Cerebellum (tissue), 4 donors: ENCODE measurements at places on chromosomes 5 and 9.

GRCh38 chr9:114616684-114617520 is 5.8 kb downstream of the TMEM268 start:
- no peak for DNase-seq

- DNase-seq = no peak
Observed at GRCh38 chr9:106503759-106504158, 359.2 kb upstream of the ZNF462 start.

GRCh38 chr5:14901462-14902051 is 30.0 kb upstream of the ANKH start:
- no peak for DNase-seq

GRCh38 chr9:15867988-15868387 is 315.1 kb downstream of the CCDC171 start:
- DNase-seq = no peak

- DNase-seq = no peak
Observed at GRCh38 chr5:140216478-140217074, 41.6 kb downstream of the CYSTM1 start.

- no peak for DNase-seq
Observed at GRCh38 chr5:134131578-134132350, 17.3 kb downstream of the TCF7 start.

DNA sequence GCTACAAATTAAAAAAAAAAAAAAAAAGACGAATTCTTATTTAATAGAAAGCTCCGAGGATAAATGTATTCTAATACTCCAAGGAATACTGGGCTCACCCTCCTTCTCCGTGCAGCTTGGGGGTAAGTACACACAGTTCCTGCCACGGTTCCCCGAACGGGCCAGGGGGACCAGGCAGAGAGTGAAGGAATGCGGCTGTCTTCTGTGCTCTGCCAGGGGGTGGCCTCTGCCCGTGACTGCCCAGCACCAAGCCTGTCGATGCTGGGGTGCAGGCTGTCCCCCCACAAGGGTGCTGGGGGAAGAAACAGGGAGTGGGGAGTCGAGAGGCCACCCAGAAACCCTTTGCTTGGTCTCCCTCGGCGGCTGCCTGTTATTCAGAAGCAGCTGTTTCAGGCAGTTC is 410.1 kb upstream of the IRX1 start:
- DNase-seq = no peak

- DNase-seq = no peak
Observed at GRCh38 chr9:79152306-79152705, 419.5 kb upstream of the TLE4 start.

DNA sequence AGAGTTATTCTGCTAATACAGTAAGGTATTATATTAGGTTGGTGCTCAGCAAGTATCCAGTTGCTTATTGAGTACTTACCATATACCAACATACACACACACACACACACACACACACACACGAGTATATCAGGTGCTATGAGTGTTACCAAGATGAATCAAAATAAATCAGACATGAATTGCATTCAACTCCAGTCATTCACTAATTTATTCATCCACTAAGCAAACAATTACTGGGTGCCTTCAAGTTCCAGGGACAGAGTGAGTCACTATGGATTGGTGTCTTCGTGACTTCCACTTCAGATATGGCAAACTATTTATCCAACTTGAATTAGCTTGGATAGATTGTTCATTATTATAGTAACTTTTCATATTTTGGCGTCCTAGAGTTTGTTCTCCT is 140.7 kb upstream of the SLC44A1 start:
- DNase-seq = no peak

DNA sequence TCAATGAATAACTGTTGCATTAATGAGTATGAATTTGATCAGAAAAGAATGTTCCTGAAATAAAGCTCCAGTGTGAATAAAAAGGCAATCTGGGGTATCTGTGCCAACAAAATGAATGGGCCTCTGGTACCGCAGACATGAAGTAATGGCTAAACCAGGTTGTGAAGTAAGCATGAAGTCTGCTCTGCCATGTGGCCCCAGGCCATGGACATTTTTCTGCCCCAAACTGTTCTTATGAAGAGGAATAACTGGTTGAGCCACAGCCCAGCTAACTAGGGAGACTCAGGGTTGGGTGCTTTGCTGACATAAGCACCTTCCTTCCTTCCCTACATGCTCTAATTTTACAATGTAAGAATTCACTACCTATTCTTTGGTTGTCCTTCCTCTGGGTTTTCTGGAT is 147.4 kb upstream of the LRRTM2 start:
- no peak for DNase-seq

DNA sequence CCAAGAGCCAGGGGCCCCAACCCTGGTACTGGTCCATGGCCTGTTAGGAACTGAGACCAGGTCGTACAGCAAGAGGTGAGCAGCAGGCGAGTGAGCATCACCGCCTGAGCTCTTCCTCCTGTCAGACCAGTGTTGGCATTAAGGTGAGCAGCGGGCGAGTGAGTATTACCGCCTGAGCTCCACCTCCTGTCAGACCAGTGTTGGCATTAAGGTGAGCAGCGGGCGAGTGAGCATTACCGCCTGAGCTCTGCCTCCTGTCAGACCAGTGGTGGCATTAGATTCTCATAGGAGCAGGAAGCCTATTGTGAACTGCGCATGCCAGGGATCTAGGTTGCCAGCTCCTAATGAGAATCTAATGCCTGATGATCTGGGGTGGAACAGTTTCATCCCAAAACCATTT is 31.0 kb upstream of the UBE2QL1 start:
- DNase-seq = no peak

- DNase-seq = no peak
Observed at GRCh38 chr9:31140316-31140715, 1244.1 kb upstream of the ACO1 start.

- no peak for DNase-seq
Observed at GRCh38 chr9:4313144-4313543, 13.3 kb upstream of the GLIS3 start.

DNA sequence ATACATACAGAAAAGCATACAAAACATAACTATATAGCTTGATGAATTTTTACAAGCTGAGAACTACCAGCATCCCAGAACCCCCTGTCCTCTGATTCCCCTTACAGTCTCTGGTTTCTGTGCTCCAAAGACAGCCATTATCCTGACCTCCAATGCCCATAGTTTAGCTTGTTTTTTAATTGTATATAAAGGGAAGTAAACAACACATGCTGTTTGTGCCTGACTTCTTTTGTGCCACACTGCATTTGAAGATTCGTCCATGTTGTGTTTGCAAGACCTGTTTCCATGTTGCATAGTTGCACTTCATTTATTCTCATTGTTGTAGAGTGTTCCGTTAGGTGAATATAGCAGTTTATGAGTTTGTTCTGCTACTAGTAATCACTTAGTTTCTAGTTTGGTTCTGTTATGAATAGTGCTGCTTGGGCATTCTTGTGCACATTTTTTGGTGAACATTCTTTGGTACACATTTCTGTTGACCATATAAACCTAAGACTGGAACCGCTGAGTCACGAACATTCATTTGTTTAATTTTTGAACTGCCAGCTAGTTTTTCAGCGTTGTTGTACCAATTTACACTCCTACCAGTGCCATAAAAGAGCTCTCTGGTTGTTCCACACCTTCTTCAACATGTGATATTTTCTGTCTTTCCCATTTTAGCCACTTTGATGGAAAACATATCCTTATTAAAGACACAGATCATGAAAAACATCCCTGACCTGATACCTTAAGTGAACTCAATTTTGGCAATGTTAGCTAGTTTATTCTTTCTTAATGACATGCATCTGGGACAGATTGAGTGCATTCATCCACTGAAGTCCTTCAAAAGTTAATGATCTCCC is 78.1 kb upstream of the ANXA1 start:
- no peak for DNase-seq

- no peak for DNase-seq
Observed at GRCh38 chr5:108836492-108836891, 88.8 kb downstream of the FER start.

GRCh38 chr9:4295160-4295559 is 4.7 kb downstream of the GLIS3 start:
- DNase-seq = no peak

DNA sequence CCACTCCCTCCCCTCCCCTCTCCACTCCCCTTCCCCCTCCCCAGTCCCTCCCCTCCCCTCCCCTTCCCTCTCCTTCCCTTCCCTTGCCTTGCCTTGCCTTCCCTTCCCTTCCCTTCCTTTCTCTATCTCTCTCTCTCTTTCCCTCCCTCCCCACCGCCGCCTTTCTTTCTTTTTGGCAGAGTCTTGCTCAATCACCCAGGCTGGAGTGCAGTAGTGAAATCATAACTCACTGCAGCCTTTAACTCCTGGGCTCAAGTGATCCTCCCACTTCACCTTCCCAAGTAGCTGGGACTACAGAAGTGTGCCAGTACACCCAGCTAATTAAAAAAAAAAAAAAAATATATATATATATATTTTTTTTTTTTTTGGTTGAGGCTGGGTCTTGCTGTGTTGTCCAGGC is 45.5 kb downstream of the IL31RA start:
- no peak for DNase-seq

DNA sequence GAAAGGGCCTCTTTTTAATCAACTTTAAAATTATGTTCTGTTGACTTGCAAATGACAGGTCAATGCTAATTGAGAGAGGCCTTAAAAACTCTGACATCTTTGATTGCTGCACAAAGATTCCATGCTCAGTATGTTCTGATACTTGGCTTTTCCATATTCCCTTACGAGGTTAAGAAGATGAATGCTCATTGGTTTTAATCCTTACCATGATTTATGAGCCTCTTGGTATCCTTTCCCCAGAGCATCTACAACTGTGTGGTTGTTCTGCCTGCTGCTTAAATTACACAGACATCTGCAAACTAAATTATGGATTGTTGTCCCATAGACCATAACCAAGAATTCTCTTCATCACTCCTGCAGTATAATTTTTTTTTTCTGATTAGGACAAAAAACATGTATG is 352.6 kb downstream of the CDH12 start:
- DNase-seq = no peak

- no peak for DNase-seq
Observed at GRCh38 chr9:5592904-5593303, 36.0 kb upstream of the RIC1 start.

DNA sequence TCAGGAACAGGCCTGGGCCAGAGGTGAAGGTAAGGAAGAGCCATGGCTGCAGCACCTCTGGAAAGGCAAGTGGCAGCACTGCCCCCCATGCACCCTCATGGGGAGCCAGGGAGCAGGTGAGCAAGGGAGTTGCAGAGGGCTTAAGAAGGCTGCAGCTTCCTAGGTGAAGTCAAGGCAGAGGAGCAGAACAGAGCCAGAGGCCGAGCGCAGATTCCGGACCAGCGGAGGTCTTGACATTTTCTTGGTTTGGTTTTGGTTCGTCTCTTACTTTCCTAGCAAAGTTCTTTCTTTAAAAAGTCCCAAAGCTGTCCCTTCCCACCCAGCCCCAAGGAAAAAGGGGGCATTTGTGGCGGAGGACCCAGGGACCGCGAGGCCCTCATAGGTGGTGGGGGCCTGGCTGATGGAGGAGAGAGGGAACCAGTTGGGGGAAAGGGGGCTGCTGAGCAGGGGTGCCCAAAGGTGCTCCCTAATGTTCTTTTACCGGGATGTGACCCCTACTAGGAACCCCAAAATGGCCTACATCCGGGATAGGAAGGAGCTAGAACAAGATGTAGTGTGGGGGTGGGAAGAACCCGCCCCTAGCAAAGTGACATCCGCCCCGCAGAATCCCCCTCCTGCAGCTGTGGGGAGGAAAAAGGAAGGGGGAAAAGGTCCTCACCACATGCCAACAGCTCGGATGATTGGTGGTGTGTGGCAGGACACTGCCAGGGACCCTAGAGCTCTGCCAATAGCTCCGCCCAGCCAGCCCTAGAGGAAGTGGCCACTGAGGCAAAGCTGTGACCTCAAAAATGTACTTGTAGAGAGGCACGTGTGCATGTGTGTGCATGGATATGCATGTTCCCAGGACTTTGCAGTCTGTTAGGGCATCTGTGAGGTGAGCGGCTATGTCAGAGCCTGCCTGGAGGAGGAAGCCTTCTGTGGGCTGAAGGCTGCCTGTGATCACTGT is 914 bp upstream of the CD72 start:
- no peak for DNase-seq

DNA sequence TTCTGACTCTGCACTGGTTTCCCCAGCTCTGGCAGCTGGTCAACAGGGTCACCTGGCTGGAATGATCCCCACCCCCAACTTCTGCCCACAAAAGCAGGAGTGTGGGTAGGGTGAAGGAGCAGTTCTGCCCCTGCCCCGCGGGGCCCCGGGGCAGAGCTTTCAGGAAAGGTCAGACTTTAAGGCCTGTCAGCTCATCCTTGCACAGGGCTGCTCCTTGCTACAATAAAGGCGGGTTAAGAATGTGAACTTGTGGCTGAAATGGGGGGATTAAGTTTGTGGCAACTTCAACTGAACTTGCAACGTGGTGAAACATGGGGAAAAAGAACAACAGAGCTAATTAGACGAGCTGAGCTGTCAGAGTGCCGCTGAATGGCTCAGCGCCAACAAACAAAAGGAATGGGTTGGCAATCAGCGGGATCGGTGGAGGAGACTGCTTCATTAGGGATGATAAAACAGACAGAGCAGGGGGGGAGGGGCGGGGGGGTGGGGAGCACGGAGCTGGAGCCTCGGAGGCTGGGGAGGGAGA is 50.8 kb downstream of the CRB2 start:
- no peak for DNase-seq

DNA sequence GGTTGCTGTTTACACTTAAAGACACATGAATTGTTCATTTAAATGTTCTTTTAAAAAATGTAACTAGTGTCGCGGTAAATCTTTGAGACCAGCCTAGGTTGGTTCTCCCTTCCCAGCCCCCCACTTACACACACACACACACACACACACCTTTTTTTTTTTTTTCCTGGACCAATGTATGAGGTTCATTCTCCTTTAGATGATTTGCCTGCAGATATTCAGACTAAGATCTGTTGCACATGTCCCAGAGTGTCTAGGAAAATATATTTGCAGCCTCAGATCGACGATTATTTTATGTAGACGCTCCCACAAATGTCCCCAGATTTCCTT is 4.4 kb upstream of the ELAVL2 start:
- DNase-seq = no peak

DNA sequence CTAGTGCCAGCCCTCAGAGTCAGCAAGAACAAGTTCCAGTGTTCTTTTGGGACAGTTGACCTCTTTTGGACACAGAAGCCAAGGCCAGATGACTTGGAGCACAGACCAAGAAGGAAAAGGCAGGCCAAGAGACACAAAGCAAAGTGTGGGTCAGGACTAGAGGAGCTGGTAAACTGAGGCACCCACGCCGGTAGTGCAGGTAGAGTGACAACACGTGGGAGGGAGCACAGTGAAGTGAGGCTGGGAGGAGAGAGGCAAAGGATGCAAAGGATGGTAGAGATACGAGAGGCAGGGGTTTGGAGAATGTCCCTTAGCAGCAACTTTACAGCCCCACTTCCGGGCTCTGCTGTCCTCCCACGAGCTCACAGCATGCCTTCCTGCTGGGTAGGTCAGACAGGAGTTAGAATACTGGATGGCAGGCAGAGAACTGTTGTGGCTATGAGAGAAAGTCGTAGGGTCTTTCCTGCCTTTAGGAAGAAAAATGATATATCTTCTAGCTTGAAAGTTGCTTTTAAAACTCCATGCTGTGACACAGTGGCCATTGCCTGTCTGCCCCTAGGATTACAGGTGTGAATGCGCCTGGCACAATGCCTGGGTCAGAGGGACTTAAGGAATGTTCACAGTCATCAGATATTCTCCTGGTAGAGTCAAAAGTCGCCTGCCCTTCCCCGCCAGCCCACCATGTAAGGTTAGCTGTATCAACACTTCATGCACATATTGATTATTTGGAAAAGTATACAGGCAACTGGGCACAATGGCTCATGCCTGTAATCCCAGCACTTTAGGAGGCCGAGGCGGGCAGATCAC is 97.9 kb downstream of the PDE8B start:
- DNase-seq = no peak

GRCh38 chr5:78905084-78905938 is 79.8 kb downstream of the ARSB start:
- no peak for DNase-seq
